Activated CD4-positive, alpha-beta memory T cell treated with anti-CD3 and anti-CD28 coated beads, Interleukin-2, amount 10 ng/mL, durations not matched to agents 7 days and 5 days (primary cell): ENCODE measurements at places on chromosomes 5 and 9. TPM values are rescaled to one million over a fixed set of nuclear protein-coding genes. Genes with fewer than 3 reads are reported as not detected.

The STX17 gene
- 35.8 TPM for total RNA-seq

The PCDHB12 gene
- total RNA-seq: not detected

The CARTPT gene
- total RNA-seq: not detected

The SPAAR gene
- not detected for total RNA-seq

The NME5 gene
- not detected for total RNA-seq

The DCAF10 gene
- total RNA-seq: 20.7 TPM

The GTF3C4 gene
- 13.0 TPM for total RNA-seq

DNA sequence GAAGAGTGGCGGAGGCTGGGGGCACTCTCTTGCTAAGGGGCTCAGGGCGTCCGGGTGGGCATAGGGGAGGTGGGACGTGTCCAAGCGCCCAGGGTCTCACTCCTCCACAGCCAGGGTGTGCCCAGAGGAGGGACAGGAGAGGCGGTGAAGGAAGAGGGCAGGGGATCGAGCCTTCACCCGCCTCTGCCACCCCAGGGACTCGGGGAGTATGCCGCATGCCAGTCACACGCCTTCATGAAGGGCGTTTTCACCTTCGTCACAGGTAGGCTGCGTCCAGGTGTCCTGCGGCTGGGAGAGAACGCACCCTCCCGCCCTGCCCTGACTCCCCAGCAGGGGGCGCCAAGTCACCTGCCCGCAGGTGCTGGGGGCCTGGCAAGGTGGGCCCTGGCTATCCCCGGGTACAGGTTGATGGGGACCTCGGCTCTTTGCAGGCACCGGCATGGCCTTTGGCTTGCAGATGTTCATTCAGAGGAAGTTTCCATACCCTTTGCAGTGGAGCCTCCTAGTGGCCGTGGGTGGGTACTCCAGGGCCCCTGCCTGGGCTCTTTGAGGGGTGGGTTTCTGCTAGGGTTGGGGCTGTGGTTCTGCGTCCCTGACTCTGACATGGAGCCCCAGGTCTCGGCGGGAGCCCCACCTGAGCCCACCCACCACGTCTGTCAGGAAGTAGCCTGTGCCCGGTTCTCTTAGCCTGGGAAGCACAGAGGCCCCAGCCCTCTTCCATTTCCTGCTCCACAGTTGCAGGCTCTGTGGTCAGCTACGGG, 552 bp downstream of the TMEM141 start:
- DNase-seq: peak; percentile 75

- no peak for DNase-seq
Observed at GRCh38 chr9:94892675-94893074, 166.2 kb downstream of the AOPEP start.

GRCh38 chr9:99962680-99963261, 56.3 kb downstream of the STX17 start:
- no peak for DNase-seq

- no peak for DNase-seq
Observed at GRCh38 chr5:157892974-157893373, 34.0 kb upstream of the CLINT1 start.

DNA sequence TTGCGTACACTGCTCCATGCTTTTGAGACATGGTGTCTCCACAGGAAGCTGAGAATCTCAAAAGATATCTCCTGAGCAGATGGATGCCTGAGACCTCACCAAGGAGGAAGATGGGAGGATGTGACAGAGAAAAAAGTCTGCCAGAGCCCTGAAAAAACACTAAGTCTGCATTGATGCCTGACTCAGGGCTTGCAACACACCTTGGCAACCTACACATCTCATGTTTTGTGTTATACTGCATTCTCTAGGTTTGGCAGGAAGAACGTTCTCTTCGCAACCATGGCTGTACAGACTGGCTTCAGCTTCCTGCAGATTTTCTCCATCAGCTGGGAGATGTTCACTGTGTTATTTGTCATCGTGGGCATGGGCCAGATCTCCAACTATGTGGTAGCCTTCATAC, 19.2 kb downstream of the SLC22A4 start:
- DNase-seq: no peak

DNA sequence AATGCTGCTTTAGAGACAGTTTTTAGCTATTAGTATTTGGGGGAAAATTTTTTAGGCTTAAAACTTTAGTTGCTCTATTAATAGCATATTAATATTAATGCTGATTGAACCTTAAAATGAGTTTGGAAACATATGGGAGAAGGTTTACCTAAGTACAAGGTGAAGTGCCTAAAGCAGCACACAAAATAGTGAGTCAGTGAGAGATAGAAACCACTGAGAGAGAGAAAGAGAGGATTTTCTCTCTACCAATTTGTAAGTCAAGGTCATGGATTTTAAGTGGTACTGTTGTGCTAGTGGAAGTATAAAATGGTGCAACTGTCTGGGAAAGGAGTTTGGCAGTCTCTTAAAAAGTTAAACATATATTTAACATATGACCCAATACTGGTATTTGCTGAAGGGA, 64.9 kb downstream of the MARCHF3 start:
- no peak for DNase-seq

DNA sequence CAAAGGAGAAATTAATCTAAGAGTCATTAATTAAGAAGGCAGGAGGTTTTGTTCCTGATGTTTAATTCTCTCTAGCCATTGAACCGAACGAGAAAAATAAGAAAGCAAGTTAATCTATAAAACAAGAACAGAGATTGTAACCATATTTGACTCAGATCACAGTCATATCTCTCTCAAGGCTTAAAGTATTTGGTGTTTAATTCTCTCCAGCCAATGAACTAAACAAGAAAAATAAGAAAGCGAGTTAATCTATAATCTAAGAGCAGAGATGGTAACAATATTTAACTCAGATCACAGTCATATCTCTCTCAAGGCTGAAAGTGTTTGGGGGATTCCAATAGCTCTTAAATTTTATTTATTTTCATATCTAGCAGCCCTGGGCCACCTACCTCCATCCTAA, 74.4 kb upstream of the SHISAL2B start:
- no peak for DNase-seq

DNA sequence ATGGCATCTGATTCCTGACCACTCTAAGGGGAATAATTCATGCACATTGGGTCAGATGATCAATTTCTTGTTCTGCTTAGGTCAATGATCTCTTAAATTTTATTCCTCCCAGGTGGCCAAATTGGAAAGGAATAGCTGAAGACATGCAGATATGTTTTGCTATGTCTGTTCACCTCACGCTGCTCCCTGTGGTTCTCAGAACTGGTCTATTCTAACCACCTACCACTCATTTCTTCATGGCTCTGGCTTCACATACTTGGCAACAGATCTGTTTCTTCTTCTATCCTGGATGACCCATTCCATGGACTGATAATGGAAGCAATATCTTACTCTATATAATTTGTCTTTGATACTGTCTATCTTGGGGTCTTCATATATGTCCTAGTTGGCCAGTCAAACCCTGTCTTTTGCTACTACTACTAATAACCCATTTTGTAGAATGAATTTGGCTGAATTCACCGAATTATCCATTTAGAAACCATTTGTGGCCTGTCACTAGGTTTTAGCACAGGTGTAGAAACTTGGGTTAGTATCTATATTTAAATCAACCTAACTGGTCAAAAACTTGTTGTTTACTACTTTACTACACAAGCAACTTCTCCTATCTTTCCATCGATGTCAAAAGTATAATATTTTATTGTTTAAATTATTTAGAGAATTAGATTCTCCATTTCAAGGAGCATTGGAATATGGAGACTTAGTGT, 650.9 kb downstream of the TLE4 start:
- DNase-seq: no peak

DNA sequence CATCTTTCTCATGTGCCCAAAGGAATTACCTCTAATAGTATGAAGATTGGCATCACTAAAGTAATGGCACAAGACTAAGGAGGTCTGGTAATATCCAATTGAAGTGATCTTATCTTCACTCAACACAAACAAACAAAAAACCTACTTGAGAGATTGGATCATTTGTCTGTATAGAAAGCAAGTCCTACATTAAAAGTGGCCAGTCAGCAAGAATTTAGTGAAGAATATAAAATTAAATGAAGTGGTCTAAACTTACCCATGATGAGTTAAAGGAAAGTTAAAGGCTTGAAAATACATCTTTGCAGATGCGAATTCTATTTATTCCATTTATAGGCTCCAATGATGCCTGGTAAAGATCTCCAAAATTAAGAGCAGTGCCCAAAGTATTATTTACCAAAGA, 350.3 kb upstream of the PCSK5 start:
- DNase-seq: no peak

- no peak for DNase-seq
Observed at GRCh38 chr5:36397901-36398536, 96.3 kb upstream of the RANBP3L start.

GRCh38 chr5:163574472-163575440, 69.3 kb downstream of the MAT2B start:
- DNase-seq: no peak

DNA sequence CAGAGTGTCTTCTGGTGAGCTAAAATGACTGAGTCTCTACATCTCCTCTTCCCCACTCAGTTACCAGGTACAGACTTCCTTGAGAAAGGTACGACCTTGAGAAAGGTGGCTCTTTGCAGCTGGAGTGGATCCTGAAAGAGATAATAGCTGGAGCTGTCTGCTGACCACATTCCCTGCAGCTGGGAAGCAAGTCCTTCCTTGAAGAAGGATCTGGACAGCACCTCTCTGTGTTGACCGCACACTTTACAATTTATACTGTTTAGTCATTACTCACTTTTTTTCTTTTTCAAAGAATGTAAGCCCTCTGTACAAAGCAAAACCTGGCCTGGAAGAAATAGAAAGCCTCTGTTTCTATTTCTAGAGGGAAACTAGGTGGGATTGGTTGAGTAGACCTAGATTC, 148.8 kb downstream of the MACIR start:
- no peak for DNase-seq

- no peak for DNase-seq
Observed at GRCh38 chr9:130215341-130216119, 43.3 kb downstream of the NCS1 start.

DNA sequence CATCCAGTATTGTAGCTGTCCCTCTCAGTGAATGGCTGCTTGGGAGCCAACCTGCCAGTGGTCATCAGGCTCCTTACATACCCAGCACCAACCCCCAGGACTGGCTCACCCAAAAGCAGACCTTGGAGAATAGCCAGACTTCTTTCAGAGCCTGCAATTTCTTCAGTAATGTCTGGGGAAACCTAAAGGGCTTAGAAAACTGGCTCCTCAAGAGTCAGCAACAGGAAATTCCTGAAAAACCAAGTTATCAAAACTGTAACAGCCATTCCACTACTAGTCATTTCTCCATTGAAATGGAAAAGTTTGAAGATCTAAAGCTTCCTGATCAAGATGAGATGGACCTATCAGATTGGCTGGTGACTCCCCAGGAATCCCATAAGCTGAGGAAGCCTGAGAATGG, 12.3 kb upstream of the STING1 start:
- DNase-seq: no peak
